Activated CD8-positive, alpha-beta memory T cell treated with anti-CD3 and anti-CD28 coated beads, Interleukin-2, amount 10 ng/mL, durations not matched to agents 7 days and 5 days (primary cell): ENCODE measurements at places on chromosomes 7 and 10. TPM values are rescaled to one million over a fixed set of nuclear protein-coding genes. Genes with fewer than 3 reads are reported as not detected.

The LBX1 gene
- not detected for total RNA-seq

The EPHA1 gene
- 1.6 TPM for total RNA-seq

The GIMAP5 gene
- 41.0 TPM for total RNA-seq

The KLF14 gene
- total RNA-seq = not detected

The ITPRIP gene
- total RNA-seq = 21.9 TPM

The ASB10 gene
- total RNA-seq = not detected

The GFRA1 gene
- not detected for total RNA-seq

The AMPH gene
- not detected for total RNA-seq

The LIPK gene
- total RNA-seq = not detected

The MTG1 gene
- total RNA-seq = 56.0 TPM

The UPK3BL2 gene
- total RNA-seq = 11.0 TPM

The MEIG1 gene
- total RNA-seq = 0.91 TPM

GRCh38 chr7:121383235-121383910 lies 12.7 kb downstream of the FAM3C start:
- peaks cover 53% of the 10 kb centered on the region for H3K36me3 ChIP-seq
- no peaks in the 10 kb centered on the region for H3K27me3 ChIP-seq
- H3K4me3 ChIP-seq = no peak overlapping the region
- peaks cover 66% of the 10 kb centered on the region for H3K4me1 ChIP-seq
- DNase-seq = no peak
- H3K27ac ChIP-seq = no peak overlapping the region

DNA sequence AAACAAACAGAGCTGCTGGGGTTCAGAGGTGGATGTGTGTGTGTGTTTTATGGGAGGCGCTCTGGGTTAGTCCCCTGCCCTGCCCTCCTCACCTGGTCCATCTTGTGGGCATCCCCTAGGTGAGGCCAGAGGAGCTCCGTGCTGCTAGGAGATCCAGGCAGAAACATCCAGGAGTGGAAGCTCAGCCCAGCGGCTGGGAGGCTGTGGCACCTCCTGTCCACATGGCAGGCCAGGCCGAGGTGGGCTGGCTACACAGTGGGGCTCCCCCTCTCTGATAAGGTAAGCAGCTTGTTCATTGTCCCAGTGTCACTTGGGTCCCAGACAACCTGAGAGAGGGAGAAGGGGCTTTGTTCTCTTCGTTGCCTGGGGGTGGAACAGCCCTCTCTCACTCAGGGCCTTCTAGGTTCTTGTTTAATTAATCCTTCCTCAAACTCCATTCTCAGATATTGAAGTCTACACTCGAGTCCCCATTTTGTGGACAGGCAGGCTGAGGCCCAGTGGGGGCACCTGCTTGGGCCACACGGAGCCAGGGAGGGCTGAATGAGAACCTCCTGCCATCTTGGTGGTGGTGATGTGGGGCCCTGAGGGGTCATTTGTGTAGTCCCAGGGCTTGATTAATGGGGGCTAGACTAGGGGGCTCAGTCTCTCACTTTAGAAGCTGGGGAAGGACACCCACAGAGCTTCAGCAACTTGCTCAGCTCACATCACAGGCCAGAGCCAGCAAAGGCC lies 216.8 kb upstream of the GPR26 start:
- no peak for DNase-seq
- no peak overlapping the region for H3K27ac ChIP-seq
- H3K4me3 ChIP-seq = no peak overlapping the region
- peaks cover 7% of the 10 kb centered on the region for H3K4me1 ChIP-seq
- peaks cover 14% of the 10 kb centered on the region for H3K27me3 ChIP-seq

GRCh38 chr7:95736635-95737034 lies 35.7 kb upstream of the DYNC1I1 start:
- H3K27ac ChIP-seq = no peak overlapping the region
- peaks cover 3% of the 10 kb centered on the region for H3K27me3 ChIP-seq
- no peaks in the 10 kb centered on the region for H3K36me3 ChIP-seq
- no peak overlapping the region for H3K4me3 ChIP-seq

- no peak overlapping the region for H3K4me3 ChIP-seq
- H3K27ac ChIP-seq = no peak overlapping the region
- H3K27me3 ChIP-seq = no peaks in the 10 kb centered on the region
- no peak for DNase-seq
- no peaks in the 10 kb centered on the region for H3K36me3 ChIP-seq
- H3K4me1 ChIP-seq = peaks cover 14% of the 10 kb centered on the region
These were observed 22.8 kb downstream of the PRKAG2 start for GRCh38 chr7:151853896-151854719.

DNA sequence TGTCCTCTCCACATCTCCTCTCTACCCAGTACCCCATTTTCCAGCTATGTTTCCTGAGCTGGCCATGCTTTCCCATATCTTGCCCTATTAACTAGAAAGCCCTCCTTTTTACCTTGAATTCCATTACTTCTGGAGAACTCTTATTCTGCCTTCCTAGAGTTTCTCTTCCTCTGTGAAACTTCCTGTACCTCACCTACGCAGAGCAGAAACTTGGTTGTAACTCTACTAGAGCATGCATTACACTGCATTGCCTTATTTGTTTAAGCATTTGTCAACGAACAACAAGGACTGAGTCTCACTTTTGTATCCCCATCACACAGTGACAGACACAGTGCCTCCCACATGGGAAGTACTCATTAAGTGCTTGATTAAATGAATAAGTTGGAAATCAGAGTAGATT lies 36.4 kb downstream of the VCL start:
- peaks cover 2% of the 10 kb centered on the region for H3K36me3 ChIP-seq
- peaks cover 13% of the 10 kb centered on the region for H3K4me1 ChIP-seq
- H3K27ac ChIP-seq = no peak overlapping the region
- no peak for DNase-seq
- H3K4me3 ChIP-seq = no peak overlapping the region

- no peaks in the 10 kb centered on the region for H3K4me1 ChIP-seq
- no peaks in the 10 kb centered on the region for H3K36me3 ChIP-seq
- no peak for DNase-seq
- no peak overlapping the region for H3K27ac ChIP-seq
- H3K4me3 ChIP-seq = no peak overlapping the region
These were observed 146.9 kb downstream of the EVX1 start for GRCh38 chr7:27389496-27389895.

- peaks cover 6% of the 10 kb centered on the region for H3K27me3 ChIP-seq
- no peak for DNase-seq
- no peaks in the 10 kb centered on the region for H3K36me3 ChIP-seq
- peaks cover 6% of the 10 kb centered on the region for H3K4me1 ChIP-seq
These were observed 45.2 kb downstream of the FAM171A1 start for GRCh38 chr10:15325944-15326284.

- peak overlapping the region; percentile 99 for H3K27ac ChIP-seq
- DNase-seq = peak; percentile 99
- peak overlapping the region; percentile 77 for H3K4me3 ChIP-seq
- no peaks in the 10 kb centered on the region for H3K27me3 ChIP-seq
- peaks cover 67% of the 10 kb centered on the region for H3K4me1 ChIP-seq
These were observed 23.6 kb downstream of the DDIT4 start for GRCh38 chr10:72297281-72297804.

DNA sequence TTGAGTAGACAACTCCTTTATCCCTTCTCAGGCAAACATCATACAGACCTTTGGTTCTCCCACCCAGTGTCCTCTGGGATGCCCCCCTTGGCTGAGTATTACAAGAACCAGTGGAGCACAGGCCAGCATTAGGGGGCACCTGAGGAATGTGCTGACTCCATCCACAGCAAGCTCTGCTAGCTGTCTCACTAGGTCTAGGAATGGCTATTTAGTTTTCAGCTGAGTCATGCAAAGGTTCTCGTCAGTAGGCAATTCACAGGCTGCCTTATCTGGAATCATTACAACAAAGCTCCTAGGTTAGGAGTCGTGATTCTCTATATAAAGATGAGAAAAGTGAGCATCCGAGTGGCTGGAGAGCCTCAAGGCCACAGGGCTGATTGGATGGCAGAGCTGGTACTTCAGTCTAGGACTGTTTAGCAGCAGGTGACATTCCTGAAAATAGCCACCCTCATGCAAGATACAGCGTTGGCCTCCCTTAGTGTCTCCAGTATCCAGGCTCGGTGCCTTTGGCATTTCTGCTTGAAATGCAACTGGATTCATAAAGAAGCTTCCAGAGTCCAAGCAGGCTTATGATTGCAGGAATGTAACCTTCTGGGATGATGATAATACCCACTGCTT lies 75.8 kb downstream of the CDCA7L start:
- peaks cover 1% of the 10 kb centered on the region for H3K36me3 ChIP-seq
- H3K27me3 ChIP-seq = peaks cover 3% of the 10 kb centered on the region
- H3K4me1 ChIP-seq = no peaks in the 10 kb centered on the region
- DNase-seq = no peak
- H3K4me3 ChIP-seq = no peak overlapping the region
- H3K27ac ChIP-seq = no peak overlapping the region

GRCh38 chr7:69052447-69052846 lies 545.8 kb upstream of the AUTS2 start:
- H3K36me3 ChIP-seq = no peaks in the 10 kb centered on the region
- no peak overlapping the region for H3K27ac ChIP-seq
- no peak overlapping the region for H3K4me3 ChIP-seq
- no peaks in the 10 kb centered on the region for H3K27me3 ChIP-seq

DNA sequence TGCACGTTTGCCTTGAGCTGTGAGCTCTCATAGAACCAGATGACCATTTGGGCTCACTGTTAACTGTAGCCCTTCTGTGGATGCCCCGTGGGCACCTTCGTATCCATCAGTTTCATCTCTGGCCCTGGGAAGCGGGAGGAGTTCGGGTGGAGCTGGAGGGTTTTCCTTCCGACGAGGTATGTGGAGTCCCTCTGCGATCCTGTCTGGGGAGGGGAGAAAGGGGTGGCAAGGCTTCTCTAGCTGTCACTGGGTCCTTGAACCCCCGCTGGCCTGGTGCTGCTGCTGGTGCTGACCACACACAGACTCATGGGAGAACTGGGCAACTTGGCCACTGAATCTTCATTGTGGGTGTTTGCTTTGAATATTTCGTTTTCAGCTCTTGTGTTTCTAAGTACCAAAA lies 32.7 kb downstream of the INPP5A start:
- H3K27me3 ChIP-seq = peaks cover 7% of the 10 kb centered on the region
- H3K4me3 ChIP-seq = no peak overlapping the region
- no peaks in the 10 kb centered on the region for H3K36me3 ChIP-seq

- H3K4me1 ChIP-seq = no peaks in the 10 kb centered on the region
- peaks cover 25% of the 10 kb centered on the region for H3K36me3 ChIP-seq
- no peak for DNase-seq
These were observed 160.7 kb downstream of the ZEB1 start for GRCh38 chr10:31479752-31480151.

GRCh38 chr7:30322271-30323005 lies 38.0 kb downstream of the ZNRF2 start:
- peak; percentile 45 for DNase-seq
- peaks cover 25% of the 10 kb centered on the region for H3K36me3 ChIP-seq
- peak overlapping the region; percentile 73 for H3K4me3 ChIP-seq

- peaks cover 1% of the 10 kb centered on the region for H3K36me3 ChIP-seq
- DNase-seq = no peak
- H3K27me3 ChIP-seq = no peaks in the 10 kb centered on the region
These were observed 4.9 kb upstream of the ZSCAN21 start for GRCh38 chr7:100044718-100045117.

DNA sequence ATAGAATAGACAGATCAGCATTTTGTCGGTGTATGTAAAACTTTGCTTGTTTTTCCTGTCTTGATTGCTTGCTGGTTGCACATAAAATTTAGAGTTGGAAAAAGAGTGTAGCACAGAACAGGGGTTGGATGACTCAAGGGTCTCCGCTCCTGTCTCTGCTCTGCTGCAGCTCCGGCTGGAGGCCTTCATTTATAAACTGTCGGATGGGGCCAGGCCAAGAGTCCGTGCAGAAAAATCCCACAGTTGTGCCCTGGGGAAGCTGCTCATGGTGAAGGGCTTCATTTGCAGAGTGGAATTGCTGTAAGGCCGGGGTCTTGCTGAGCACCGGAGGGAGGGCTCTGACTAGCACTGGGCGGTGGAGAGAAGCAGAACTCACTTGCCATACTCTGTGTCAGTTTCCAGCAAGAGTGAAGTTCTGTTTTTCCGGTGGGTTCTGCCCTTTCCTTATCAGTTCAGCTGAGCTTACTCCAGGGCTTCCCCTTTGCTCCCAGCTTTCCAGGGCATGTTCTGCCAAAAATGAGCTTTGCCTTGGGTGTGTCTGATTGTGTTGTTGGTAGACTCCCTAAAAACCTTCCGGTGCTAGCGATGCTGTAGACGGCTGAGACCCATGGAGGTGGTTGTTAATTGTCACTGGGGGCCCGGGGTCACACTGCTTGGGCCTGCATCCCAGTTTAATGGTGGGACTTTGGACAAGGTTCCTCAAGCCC lies 67.2 kb downstream of the CAMK1D start:
- H3K36me3 ChIP-seq = peaks cover 2% of the 10 kb centered on the region
- H3K4me1 ChIP-seq = peaks cover 20% of the 10 kb centered on the region
- peaks cover 6% of the 10 kb centered on the region for H3K27me3 ChIP-seq
- H3K4me3 ChIP-seq = no peak overlapping the region
- H3K27ac ChIP-seq = no peak overlapping the region

- H3K27ac ChIP-seq = no peak overlapping the region
- H3K4me1 ChIP-seq = peaks cover 14% of the 10 kb centered on the region
- no peak for DNase-seq
- no peaks in the 10 kb centered on the region for H3K27me3 ChIP-seq
- peaks cover 11% of the 10 kb centered on the region for H3K36me3 ChIP-seq
These were observed 23.5 kb downstream of the BLVRA start for GRCh38 chr7:43781726-43782607.

- no peak overlapping the region for H3K27ac ChIP-seq
- H3K4me1 ChIP-seq = no peaks in the 10 kb centered on the region
- no peak for DNase-seq
- no peak overlapping the region for H3K4me3 ChIP-seq
- no peaks in the 10 kb centered on the region for H3K27me3 ChIP-seq
- H3K36me3 ChIP-seq = no peaks in the 10 kb centered on the region
These were observed 297.0 kb upstream of the AUTS2 start for GRCh38 chr7:69301253-69301652.

GRCh38 chr10:43775384-43775783 lies 126.7 kb upstream of the ZNF32 start:
- no peak overlapping the region for H3K4me3 ChIP-seq
- no peak overlapping the region for H3K27ac ChIP-seq
- peak; percentile 33 for DNase-seq
- peaks cover 8% of the 10 kb centered on the region for H3K27me3 ChIP-seq
- no peaks in the 10 kb centered on the region for H3K36me3 ChIP-seq
- H3K4me1 ChIP-seq = peaks cover 10% of the 10 kb centered on the region

- no peaks in the 10 kb centered on the region for H3K36me3 ChIP-seq
- no peaks in the 10 kb centered on the region for H3K4me1 ChIP-seq
- DNase-seq = no peak
- H3K27ac ChIP-seq = no peak overlapping the region
These were observed 15.4 kb upstream of the GRB10 start for GRCh38 chr7:50798126-50798525.

DNA sequence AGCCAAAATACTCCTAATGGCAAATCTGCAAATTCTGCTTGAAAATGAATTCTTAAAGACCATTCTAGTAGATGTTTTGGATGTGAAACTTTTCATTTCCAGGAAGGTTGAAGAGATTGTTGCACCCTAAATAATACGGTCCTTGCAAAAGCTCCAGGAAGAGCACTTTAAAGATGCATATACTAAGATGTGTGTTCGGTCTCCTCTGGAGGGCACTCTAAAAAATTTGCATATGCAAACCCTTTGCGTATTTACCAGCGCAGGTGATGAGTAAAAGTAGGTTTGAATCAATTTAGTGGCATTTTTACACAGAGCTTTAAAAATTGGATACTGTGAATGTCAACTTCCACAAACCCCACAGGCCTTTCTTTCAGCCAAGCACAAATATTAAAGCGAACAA lies 378.1 kb upstream of the SORCS1 start:
- no peak overlapping the region for H3K27ac ChIP-seq
- no peaks in the 10 kb centered on the region for H3K27me3 ChIP-seq
- H3K36me3 ChIP-seq = no peaks in the 10 kb centered on the region
- no peak overlapping the region for H3K4me3 ChIP-seq
